ENCODE measurements at places on chromosomes 4 and X. TPM values are rescaled to one million over a fixed set of nuclear protein-coding genes. Genes with fewer than 3 reads are reported as not detected.

Gene ARHGAP36
- polyA plus RNA-seq: 0.38 TPM

Gene SH3BGRL
- polyA plus RNA-seq: 188 TPM

Gene ADH1B
- polyA plus RNA-seq: 24.6 TPM

Gene OPN1MW
- polyA plus RNA-seq: not detected

Gene BRS3
- not detected for polyA plus RNA-seq

Gene ARMCX1
- polyA plus RNA-seq: 49.6 TPM

Gene TRIM61
- 2.9 TPM for polyA plus RNA-seq

Gene PAGE2
- polyA plus RNA-seq: not detected

Gene COL4A6
- polyA plus RNA-seq: 18.9 TPM

- DNase-seq: no peak
Observed at GRCh38 chrX:94686071-94686470, 1012.1 kb downstream of the FAM133A start.

DNA sequence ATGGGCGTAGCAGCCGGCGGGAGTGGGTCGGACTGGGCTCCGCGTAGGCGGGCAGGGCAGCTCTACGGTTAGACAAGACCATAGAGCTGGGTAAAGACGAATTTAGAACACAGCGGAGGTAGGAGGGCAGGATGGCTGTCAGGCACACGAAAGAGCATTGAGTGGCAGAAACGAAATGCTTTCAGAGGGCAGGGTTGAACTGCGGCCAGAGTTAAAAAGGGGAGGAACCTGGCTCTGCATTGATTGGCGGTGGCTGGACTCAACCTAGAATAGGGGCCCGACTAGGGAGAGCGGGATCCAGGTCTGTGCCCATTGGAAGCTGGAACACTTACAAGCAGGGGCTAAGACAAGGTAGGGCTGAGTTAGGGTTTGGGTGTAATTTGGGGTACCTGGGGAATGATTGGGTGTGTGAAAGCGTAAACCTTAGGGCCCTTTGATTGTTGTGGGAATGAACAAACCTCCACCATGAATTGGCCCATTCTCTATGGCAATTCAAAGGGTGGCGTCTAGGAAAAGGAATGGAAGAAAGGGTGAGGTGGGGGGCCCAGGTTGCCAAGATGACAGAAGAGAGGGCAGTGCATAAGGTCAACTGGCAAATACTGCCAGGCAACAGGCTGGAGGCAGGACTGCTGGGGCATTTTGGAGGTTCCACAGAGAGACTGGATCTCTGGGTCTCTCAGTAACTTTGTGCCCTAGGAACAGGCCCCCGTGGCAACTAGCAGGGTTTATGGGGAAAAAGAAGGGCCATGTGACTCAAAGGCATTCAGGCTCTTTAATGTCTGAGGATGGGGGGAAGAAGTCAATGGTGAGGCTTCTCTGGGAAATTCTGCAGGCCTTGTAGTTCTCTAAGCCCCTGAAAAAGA is 911 bp upstream of the ELK1 start:
- DNase-seq: no peak

DNA sequence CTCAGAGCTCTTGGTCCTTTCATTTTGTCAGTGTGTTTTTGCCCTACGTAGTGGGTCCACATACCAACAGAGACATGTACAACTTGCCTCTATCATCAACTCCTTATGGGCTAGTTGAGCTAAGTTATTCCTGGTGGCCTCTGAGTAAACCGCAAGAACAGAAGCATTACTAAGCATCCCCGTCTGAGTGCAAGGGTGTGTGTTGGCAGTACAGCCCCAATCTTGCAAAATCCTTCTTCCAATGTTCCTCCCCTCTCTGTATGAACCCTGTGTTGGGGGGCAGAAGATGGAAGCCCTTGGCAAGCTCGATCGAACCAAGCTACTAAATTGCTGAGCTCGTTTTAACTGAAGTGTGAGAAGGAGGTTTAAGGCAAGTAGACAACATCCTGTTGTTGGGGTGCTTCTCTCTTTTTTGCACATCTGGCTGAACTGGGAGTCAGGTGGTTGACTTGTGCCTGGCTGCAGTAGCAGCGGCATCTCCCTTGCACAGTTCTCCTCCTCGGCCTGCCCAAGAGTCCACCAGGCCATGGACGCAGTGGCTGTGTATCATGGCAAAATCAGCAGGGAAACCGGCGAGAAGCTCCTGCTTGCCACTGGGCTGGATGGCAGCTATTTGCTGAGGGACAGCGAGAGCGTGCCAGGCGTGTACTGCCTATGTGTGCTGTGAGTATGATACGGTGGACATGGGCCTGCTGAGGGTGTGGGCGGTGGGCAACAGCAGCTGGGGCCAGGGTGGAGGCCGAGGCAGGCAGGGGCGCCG is at the start of gene SH2D1A:
SH2D1A (plus strand) TSS at position 447 of the 760 bp plus-strand sequence; CDS start at position 527, 80 bp downstream.
- DNase-seq: no peak

GRCh38 chr4:114081783-114082182 is 102.3 kb upstream of the ARSJ start:
- DNase-seq: no peak

DNA sequence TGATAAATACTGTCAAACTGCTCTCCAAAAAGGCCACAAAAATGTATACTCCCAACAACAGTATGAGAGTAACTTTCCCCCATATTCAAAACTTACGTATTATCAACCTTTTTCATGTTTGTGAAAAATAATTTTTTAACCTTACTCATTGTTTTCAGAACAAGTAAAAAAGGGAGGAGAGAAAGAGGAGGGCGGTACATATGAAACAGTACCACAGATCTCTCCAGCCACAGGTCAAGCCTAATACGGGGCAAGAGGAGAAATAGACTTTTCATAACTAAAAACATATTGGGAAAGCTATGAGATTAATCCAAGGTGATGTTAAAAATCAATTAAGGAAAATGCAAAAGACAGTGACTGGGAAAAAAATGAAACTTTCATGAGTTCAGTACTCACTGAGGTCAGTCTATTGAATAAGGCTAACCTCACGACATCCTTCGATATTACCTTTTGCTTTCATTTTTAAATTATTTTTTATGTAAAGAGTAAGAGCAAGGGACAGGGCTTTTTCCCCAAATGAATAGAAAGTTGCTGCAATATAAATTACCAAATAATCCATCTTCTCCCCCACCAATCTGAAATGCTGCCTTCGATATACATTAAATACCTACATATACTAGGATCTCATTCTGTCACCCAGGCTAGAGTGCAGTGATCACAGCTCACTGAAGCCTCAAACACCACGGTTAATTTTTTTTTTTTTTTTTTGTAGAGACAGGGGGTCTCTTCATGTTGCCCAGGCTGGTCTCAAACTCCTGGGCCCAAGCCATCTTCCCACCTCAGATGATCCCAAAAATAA is 25.3 kb downstream of the FBXW7 start:
- DNase-seq: no peak

GRCh38 chr4:132502096-132502552 is 647.0 kb upstream of the PCDH10 start:
- DNase-seq: no peak

- no peak for DNase-seq
Observed at GRCh38 chr4:153514688-153515426, 48.7 kb downstream of the TMEM131L start.

- DNase-seq: no peak
Observed at GRCh38 chr4:73883306-73883705, 14.1 kb downstream of the CXCL1 start.

DNA sequence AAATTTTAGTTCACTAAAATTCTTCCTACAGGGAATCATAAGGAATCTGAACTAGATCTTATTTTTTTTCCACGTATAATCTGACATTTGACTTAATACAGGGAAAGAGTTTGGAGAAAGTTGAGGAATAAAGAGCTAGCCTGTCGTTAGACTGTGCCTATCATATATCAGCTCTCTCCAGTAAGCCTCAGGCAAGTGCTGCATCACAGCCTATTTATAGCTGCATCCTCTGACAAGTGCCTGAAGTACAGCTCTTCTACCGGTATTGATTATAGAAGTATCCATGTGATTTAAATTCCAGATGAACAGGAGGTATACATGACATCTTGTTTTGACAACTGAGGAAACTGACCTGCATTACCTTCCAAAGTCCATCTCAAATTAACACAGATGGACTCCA is 248.9 kb downstream of the TLL1 start:
- DNase-seq: no peak

- no peak for DNase-seq
Observed at GRCh38 chrX:65136424-65136823, 160.2 kb upstream of the ZC4H2 start.

DNA sequence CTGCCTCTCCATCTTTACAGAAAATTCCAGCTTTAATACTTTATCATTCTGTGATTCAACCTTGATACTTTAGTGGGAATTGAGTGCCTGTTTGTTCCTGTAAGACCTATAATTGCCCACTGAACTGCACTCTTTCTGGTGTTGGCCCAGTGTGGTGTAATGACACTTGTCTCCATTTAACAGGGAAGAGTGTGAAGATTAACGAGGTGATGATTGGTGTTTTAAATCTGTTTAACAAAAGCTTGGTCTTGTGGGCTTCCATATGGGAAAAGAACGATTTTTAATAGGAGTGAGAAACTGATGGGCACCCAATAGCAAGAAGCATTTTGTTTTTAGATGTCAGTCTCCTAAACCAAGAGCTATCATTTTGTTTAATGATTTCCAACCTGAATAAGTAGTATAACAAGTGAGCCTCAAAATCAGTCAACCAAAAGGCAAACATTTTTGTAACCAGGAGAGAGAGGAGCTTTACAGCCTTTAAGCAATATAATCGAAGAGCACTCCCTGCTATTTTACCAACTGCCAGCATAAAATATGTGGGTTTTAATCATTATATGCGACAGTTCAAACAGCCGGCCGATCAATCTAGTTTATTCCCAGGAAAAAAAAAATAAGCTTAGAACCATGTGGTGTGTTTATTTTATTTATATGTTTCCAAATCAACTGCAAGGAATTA is 50.2 kb downstream of the SUPT20HL1 start:
- DNase-seq: no peak

DNA sequence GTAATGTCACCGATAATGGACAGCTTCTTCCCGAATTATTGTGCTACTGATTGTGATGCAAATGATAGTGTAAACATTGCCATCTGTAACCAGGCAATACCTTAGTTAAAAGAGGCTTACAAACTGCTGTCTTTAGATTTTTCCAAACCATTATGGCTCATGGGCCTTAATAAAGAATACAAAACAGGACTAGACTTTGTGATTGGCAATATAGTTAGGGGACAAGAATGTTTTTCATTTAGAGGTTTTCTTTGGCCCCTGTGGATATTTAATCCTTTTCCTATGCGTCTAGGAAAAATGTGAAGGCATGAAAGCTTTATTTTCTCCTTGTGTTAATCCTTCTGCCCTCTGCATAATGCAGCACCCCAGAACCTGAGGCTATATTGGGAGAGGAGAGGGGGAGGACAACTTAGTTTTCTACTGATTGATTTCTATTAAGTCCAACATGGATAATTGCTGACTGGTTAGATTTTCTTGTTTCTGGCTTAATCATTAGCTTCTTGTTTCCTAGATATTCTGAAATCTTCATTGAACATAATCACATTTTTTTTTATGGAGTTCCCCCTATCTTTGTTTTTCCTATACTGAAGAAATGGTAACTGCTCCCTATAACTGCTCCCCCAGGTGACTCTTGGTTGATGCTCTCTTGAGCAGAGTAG is 1.9 kb downstream of the PRPS1 start:
- DNase-seq: no peak

DNA sequence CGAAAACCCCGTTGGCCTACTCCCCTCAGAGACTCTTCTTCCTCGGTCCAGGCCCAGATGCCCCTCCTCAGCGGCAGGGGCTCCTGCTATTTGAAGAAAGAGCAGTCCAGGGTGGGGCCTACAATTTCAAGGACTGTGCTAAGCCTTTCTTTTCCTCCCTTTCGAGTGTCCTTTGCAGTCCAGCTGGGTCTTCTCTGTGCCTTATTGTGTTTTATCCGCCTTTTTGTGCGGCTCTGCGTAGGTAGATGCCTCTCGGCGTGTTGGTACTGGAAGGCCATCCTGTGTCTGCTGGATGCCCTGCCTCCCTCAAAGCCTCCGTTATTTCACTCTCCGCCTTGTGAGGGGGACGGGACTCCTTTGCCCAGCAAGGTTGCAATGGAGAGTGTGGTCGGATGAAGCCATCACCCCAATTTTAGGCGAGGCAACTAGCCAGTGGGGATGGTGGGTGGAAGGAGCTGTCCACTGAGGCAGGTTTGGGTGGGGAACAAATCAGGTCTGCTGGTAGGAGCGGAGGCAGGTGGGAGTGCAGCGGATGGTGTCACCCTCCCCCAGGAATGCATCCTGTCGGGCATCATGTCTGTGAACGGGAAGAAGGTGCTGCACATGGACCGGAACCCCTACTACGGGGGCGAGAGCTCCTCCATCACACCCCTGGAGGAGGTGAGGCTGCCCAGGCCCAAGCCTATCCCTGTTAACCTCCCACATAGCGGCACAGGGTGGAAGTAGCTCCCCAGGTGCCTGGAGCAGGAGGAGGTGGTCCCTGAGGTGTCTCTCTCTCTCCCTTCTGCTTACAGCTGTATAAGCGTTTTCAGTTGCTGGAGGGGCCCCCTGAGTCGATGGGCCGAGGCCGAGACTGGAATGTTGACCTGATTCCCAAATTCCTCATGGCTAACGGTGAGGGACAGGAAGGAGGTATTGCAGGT is 1.3 kb downstream of the GDI1 start:
- no peak for DNase-seq

GRCh38 chr4:82798168-82799005 is at the start of gene SCD5:
Gene SCD5 (minus strand): TSS chr4:82798796. CDS start chr4:82798537, 259 bp downstream.
- no peak for DNase-seq

DNA sequence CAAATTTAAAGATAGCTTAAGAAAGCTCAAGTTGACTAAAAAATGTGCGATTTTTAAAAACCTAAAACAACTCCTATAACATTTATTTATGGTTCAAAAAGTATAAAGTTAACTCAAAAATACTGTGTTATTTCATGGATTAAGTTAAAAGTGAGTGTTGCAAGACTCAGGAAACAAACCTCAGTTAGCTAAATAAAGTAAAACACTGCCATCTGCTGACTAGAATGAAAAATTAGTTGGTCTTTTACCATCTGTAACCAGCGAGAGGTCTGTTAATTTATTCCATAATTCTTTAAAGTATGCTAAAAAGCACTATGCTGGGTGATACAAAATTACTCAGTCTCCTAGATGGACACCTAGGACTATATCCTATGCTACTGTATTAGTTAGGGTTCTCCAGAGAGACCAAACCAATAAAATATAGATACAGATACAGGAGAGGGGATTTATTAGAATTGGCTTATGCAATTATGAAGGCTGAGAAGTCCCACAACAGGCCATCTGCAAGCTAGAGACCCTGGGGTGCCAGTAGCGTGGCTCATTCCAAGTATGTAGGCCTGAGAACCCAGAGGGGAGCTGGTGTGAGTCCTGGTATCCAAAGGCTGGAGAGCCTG is 4.9 kb upstream of the WDFY3 start:
- no peak for DNase-seq

DNA sequence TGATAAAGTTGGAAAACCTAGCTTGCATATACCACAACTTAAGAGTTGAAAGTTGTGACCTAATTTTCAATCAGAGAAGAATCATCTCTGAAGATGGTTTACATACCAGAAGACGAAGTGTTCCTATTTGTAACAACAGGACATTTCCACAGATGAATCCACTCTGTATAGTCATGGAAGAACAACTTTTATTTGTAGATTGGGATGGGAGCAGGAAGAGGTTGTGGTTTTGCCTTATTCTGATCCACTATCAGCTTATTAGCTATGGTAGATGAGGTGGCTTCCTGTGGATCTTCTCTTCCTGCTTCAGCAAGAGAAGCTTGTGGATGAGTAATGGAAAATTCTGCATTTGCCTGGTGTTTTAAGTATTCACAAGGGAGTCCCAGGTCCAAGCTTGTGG is 18.6 kb upstream of the SUPT20HL1 start:
- no peak for DNase-seq
